KBM-7 (cell line): ENCODE measurements at places on chromosomes 13 and 19.

- DNase-seq: no peak
These were observed 218.1 kb downstream of the SLITRK5 start for GRCh38 chr13:87889254-87889653.

DNA sequence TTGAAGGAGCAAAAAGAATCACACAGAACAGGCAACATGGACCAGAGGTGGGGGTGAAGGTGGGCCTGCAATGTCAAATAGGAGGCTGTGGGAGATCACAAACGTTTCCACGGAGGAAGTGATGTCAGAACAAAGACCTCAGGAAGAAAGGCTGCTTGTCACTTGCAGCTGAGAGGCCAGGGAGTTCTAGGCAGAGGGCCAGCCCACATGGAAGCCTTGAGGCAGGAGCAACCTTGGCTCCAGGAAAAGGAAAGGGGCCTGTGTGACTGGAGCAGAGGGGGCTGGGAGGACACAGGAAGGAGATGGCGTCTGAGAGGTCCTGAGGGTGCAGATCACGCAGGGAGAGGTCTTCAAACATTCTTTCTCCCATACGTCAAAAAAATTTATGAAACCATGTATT is 16.3 kb downstream of the ZNF160 start:
- no peak for DNase-seq

GRCh38 chr19:19296953-19297689 is 23.2 kb downstream of the SUGP1 start:
- no peak for DNase-seq

DNA sequence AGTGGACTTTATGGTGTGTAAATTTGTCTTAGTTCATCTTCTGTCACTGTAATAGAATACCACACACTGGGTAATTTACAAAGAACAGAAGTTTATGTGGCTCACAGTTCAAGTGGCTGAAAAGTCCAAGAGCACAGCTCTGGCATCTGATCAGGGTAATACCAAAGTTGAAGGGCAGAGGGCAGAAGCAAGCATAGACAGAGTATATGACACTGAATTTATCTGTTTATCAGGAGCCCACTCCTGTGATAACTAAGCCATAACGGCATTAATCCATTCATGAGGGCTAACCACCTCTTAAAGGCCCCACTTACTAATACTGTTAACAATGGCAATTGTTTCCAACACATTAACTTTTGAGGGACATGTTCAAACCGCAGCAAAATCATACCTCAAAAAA is 4.0 kb upstream of the RFXAP start:
- DNase-seq: peak; percentile 21

DNA sequence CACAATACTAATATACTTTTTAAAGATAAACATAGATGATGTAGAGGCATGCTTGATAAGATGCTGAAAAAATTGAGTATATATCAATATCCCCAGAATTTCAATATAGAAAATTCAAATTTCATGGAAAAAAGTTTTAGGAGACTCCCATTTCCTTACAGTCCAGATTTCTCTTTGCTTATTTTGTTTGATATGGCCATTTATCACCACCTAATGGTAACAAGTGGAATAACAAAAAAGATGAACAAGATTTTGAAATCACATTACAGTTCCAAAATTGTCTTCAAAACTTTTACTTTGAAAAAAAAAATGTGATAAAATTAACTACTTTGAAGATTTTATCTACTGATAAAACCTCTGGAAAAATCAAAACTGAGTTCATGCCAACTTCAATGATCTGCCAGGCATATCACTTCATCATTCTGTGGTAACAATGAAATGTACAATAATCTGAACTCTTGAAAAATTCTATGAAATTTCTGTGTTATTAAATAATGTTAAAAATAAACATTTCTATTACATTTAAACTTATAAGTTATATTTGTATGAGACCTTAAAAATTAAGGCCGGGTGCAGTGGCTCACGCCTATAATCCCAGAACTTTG is 17.5 kb downstream of the MIPEP start:
- peak; percentile 40 for DNase-seq

GRCh38 chr19:51124729-51125128 is at the start of gene SIGLEC9:
TSS of gene SIGLEC9 (plus strand) at chr19:51124906. CDS start at chr19:51124975, 69 bp downstream.
- DNase-seq: no peak

GRCh38 chr13:26377038-26377437 is 123.1 kb downstream of the CDK8 start:
- peak; percentile 20 for DNase-seq

- DNase-seq: peak; percentile 85
These were observed 1.8 kb downstream of the ZNF114 start for GRCh38 chr19:48271531-48272151.

- no peak for DNase-seq
These were observed 26.4 kb upstream of the ZNF181 start for GRCh38 chr19:34707661-34708060.

DNA sequence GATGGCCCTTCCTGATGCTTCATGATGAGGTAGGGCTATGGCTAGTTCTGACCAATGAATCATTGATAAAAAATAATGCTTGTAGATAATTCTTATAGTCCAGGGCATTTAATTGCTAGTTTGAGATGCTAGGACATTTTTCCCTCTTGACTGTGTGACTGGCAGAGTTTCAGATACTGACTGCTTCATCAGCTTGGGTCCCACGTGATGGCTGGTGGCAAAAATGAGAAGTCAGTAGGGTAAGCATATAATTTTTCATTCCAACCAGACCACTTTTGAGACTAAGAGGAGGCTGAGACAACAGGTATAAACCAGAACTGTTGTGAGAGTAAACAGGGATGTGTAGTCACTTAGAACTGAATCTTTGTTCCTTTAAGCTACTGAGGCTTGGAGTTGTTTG is 183.3 kb downstream of the HS6ST3 start:
- no peak for DNase-seq

DNA sequence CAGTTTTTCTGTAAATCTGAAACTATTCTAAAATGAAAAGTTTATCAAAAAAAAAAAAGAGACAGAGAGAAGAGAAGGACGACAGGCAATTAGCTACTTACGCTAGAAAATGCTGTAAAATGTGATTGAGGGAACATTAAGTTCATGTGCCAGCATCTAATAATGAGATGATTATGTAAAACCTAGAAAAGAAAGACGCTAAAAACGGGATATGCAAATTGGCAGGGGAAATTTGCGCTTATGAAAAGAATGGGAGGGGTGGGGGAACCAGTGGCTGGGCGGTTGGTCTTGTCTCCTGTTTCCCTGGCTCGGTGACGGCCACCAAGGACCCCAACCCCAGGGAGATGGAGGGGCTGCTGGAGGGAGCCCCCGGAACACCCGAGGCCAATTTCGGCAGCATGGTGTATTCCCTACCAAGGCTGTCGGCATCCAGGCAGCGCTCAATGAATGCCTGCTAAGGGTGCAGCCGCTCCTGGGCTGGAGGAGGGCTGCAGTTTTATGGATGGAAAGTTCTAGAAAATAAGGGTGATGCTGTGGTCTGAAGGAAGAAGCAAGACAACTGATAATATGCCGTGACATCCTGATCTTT is 34.2 kb downstream of the GNG7 start:
- DNase-seq: no peak

DNA sequence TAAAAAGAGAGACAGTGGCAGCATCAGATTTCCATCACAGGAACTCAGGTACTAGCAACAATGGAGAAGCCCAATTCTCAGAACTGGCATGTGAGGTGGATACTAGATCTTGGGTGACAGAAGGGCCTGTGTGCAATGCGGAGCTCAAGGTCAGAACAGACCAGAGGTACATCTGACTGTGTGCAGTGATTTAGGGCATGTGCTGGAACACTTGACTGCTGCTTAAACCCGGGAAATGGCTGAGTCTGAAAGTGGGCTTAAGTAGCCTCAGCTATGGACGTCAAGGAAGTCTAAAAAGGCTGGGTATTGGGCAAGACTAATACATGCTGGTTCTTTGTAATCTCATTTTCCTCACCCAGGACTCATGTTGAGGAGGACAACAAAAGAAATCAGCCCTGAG is 182.2 kb downstream of the LACC1 start:
- DNase-seq: no peak

GRCh38 chr13:20711301-20712044 is 8.0 kb downstream of the IL17D start:
- peak; percentile 21 for DNase-seq

DNA sequence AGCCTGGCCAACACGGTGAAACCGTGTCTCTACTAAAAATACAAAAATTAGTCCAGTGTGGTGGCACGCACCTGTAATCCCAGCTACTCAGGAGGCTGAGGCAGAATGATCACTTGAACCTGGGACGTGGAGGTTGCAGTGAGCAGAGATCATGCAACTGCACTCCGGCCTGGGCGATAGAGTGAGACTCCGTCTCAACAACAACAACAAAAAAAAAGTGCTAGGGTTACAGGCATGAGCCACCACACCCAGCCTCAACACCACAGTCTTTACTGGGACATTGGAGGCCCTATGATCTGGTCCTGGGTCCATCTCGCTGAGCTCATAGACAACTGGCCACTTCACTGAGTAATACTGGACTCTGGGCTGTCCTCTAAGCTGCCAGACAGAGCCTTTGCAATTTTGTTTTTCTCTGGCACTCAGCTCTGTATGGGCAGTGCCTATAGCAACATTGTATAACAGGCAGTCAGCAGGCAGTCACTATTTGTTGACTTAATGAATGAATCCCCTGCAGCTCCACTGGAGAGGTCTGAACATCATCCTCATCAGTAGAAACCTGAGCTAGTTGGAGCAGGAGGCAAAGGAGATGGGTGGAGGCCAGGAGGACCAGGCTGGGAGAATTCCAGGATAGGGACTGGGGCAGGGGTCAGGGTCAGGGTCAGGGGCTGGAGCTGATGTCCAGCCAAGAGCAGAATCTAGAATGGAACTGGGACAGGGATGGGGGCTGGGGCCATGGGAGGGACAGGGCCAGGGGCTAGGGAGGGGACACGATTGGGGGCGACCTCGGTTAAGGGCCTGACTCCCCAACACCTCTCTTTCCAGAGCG is 8.1 kb downstream of the BLOC1S3 start:
- no peak for DNase-seq

DNA sequence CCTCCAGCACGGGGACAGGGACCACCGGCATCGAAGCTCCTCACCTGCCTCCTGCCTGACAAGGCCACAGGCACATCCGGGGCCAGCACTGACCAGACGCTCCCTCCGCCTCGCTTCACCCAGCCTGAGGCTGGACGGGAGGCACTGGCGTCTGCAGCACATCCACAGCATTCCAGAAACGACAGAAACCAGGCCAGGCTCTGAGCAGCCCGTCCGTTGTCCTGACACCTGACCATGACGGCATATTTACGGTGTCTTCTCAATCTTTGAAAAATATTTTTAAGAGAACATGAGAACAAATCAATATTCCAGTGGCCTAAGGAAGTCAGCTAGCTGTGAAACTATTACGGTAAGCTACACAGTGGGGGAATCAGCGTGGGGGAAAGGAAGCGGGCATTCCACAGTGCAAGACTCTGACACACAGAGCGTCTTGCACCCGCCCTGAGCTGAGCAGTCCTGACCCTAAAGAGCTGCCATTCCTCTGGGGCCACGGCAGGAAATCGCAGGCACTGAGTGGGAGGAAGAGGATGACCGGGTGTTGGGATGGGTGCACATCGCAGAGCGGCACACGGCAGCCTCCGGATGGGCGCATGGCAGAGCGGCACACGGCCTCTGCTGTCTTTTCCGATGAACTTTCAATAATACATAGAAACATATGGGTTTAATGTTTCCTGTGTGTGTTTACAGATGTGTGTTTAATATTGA is 26.8 kb downstream of the RASA3 start:
- no peak for DNase-seq

- DNase-seq: no peak
These were observed 1127.3 kb downstream of the PCDH9 start for GRCh38 chr13:66102864-66103263.

- DNase-seq: no peak
These were observed 12.0 kb downstream of the TMTC4 start for GRCh38 chr13:100662468-100663211.

DNA sequence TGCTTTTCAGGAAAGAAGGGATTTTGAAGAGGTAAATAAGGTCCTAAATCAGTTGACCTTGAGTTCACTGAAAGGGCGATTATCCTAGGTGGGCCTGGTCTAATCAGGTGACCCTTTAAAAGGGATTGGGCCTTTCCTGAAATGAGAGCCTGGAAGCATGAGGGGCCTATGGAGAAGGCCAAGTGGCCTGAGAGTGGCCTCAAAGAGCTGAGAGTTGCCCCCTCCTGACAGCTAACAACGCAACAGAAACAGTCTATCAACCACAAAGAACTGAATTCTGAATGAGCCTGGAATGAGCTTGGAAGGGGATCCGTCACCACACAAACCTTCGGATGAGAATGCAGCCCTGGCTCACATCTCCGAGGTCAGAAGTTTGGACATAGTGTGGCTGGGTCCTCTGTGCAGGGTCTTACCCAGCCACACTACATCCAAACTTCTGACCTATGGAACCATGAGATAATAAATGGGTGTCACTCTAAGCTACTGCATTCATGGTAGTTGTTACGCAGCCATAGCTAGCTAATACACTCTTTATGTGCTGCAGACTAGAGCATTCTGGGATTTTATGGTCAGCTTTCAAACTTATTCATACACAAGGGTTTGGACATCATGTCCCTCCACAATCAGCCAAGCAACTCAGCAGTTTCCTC is 72.0 kb downstream of the GNG7 start:
- no peak for DNase-seq

DNA sequence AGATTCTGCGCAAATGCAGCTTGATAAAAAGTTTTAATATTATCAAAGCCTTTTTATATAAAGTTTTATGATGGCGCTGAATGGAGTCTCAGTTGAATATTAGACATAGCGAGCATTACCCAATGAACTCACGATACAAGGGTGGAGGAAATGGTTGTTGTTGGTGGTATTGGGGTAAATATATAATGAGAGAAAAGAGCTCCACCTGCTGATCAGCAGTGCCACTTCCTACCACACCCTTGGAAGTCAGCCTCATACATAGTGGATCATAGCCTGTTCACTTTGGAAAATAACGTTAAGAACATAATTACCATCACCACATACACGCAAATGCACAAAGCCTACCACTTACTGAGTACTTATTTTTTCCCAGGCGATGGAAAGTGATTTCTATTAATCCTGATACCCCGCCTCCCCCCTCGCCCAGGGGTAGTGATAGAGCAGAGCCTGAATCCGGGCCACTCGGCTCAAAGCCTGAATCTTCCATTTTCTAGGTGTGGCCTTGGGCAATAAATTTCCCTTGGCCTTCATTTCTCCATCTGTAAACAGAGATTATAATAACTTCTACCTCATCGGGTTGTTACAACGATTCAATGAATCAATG is 358.3 kb downstream of the KLF5 start:
- peak; percentile 15 for DNase-seq

GRCh38 chr13:31773538-31773937 is 34.2 kb downstream of the RXFP2 start:
- DNase-seq: no peak

- no peak for DNase-seq
These were observed 40.7 kb upstream of the DCUN1D2 start for GRCh38 chr13:113531041-113531873.

DNA sequence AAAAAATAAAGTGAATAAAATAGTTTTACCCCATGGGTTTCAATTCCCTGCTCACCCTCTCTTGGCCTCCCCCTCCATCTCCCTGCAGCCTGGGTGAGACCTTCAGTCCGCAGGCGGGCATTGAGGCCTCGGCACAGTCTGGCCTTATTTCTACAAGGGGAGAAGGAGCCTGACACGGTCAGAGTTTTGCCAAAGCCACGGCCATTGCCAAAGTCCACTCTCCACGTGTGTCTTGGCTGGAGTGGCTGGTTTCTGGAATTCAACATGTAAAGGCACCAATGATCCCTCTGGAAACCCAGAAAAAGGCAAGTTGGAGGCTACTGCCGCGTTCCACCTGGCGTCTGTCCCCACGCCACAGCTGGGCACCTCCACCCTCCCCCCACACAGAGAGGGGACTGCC is 43.4 kb upstream of the SPACA7 start:
- no peak for DNase-seq
